ENCODE measurements at places on chromosomes 4 and X. TPM values are rescaled to one million over a fixed set of nuclear protein-coding genes. Genes with fewer than 3 reads are reported as not detected.
A peak's percentile ranks its signal among the peaks of the same experiment; 100 is the strongest.

GRCh38 chr4:67394879-67395278, 150.4 kb downstream of the CENPC start:
- H3K36me3 ChIP-seq = no peaks in the 10 kb centered on the region
- H3K4me1 ChIP-seq = peaks cover 7% of the 10 kb centered on the region
- H3K27ac ChIP-seq = no peak overlapping the region
- H3K27me3 ChIP-seq = peaks cover 18% of the 10 kb centered on the region
- H3K4me3 ChIP-seq = no peak overlapping the region
- no peak for DNase-seq

DNA sequence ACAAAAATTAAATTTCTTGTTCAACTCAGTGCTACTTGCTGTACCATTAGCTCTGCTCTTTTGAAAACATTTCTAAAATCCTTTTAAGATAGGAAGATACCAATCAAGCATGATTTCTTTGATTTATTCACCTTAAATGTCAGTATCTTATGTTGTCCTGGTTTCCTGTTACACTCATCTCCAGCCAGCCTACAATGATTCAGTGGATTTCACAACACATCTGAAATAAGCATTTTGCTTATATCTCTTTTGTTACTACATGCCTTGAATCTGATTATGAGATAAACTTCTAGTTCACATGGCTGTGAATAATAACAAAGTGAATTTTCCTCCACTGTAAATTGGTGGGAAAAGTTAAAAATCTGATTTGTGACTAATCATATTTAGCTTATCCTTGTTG, 112.5 kb upstream of the BMP3 start:
- H3K4me3 ChIP-seq = no peak overlapping the region
- DNase-seq = no peak
- peaks cover 25% of the 10 kb centered on the region for H3K27me3 ChIP-seq

GRCh38 chr4:108683479-108683878, 33.1 kb downstream of the OSTC start:
- no peaks in the 10 kb centered on the region for H3K36me3 ChIP-seq
- H3K4me3 ChIP-seq = no peak overlapping the region
- H3K27me3 ChIP-seq = no peaks in the 10 kb centered on the region
- H3K4me1 ChIP-seq = no peaks in the 10 kb centered on the region

DNA sequence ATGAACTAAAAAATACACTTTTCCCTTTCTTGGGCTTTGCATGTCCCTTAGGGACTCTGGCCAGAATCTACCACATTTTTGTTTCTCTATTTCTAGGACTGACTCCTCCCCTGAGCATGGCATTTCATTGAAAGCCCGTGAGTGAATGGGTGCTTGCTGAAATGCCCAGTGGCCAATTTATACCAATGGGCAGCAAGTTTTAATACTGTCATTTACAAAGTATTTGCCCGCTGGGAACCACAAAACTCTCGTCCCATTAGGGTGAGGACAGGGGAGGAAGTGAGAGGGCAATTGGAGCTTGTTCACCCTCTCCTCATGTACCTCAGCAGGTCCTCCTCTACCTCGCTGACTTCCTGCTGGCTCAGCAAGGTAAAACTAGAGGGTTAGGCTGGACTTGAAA, 1.1 kb downstream of the SRPX2 start:
- DNase-seq = no peak
- peak overlapping the region; percentile 77 for H3K27ac ChIP-seq
- peak overlapping the region; percentile 51 for H3K4me3 ChIP-seq
- no peaks in the 10 kb centered on the region for H3K36me3 ChIP-seq
- no peaks in the 10 kb centered on the region for H3K27me3 ChIP-seq
- peaks cover 67% of the 10 kb centered on the region for H3K4me1 ChIP-seq

- peaks cover 20% of the 10 kb centered on the region for H3K36me3 ChIP-seq
- H3K4me1 ChIP-seq = peaks cover 9% of the 10 kb centered on the region
- H3K4me3 ChIP-seq = no peak overlapping the region
- H3K27me3 ChIP-seq = no peaks in the 10 kb centered on the region
- H3K27ac ChIP-seq = no peak overlapping the region
- DNase-seq = no peak
Observed at GRCh38 chr4:26878794-26879391, 18.3 kb downstream of the STIM2 start.

DNA sequence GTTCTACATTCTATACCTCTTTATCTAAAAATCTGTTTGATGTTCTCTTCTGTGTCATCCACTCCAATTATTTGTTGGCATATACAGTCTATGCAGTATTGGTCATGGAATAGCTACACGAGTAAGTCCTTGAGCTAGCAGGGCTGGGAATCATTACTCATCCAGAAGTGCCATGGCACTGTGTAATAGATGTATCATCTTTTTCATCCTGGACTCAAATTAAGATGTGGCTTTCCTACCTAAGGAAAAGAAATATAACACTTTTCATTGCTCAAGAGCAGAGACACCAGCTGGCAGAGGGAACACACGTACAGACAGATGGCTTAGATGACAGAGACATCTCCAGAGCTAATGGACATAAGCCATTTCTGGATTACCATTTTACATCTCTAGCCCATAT, 159.8 kb downstream of the FAM13A start:
- peaks cover 41% of the 10 kb centered on the region for H3K36me3 ChIP-seq
- no peak for DNase-seq
- no peak overlapping the region for H3K27ac ChIP-seq

- H3K4me3 ChIP-seq = no peak overlapping the region
- no peaks in the 10 kb centered on the region for H3K27me3 ChIP-seq
- H3K4me1 ChIP-seq = peaks cover 24% of the 10 kb centered on the region
- no peak for DNase-seq
- no peaks in the 10 kb centered on the region for H3K36me3 ChIP-seq
- peak overlapping the region; percentile 81 for H3K27ac ChIP-seq
Observed at GRCh38 chrX:13248867-13249486, 70.9 kb downstream of the ATXN3L start.

GRCh38 chr4:29278585-29278984, 1441.6 kb upstream of the PCDH7 start:
- no peak overlapping the region for H3K4me3 ChIP-seq
- no peaks in the 10 kb centered on the region for H3K4me1 ChIP-seq
- no peak for DNase-seq
- H3K27ac ChIP-seq = no peak overlapping the region

GRCh38 chr4:123553279-123553678, 156.7 kb downstream of the SPRY1 start:
- peak overlapping the region; percentile 18 for H3K27ac ChIP-seq
- H3K36me3 ChIP-seq = peaks cover 3% of the 10 kb centered on the region
- H3K27me3 ChIP-seq = no peaks in the 10 kb centered on the region
- no peak for DNase-seq
- no peak overlapping the region for H3K4me3 ChIP-seq
- H3K4me1 ChIP-seq = peaks cover 48% of the 10 kb centered on the region

- no peaks in the 10 kb centered on the region for H3K36me3 ChIP-seq
- H3K27me3 ChIP-seq = peaks cover 1% of the 10 kb centered on the region
- no peak overlapping the region for H3K27ac ChIP-seq
- DNase-seq = no peak
- H3K4me1 ChIP-seq = peaks cover 16% of the 10 kb centered on the region
Observed at GRCh38 chr4:89531932-89532640, 224.5 kb upstream of the GPRIN3 start.

DNA sequence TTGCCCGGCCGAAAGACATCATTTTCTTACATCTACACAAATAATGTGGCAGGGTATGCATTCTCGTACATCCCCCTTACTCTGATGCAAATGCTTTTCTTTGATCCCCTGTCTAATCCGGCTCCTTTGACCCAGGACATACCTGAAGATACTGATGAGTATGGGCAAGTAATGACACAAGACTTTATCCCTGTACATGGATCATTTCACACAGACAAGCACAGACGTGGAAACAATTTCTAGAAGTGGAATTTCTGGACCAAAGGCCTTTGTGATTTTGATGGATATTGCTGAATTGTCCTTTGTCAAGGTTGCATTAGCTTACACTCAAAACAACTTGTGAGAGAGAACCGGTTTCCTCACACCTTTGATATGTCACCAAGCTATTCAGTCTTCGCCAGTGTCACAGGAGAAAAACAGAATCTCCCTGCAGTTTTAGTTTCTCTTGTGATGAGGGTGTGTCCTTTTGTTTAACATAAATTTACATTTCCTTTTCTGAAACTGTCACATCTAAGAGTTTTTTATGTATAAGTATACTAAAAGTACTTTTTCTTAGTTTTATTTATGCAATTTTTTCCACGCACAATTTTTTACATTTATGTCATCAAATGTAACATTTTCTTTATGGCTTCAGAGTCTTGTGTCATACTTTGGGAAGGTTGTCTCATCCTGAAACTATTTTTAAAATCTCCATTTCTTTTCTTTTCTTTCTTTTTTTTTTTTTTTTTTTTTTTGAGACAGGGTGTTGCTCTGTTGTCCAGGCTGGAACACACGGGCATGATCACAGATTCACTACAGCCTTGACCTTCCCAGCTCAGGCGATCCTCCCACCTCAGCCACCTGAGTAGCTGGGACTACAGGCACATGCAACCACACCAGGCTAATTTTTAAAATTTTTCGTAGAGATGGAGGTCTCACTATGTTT, 25.2 kb downstream of the RWDD4 start:
- no peak overlapping the region for H3K27ac ChIP-seq
- H3K36me3 ChIP-seq = no peaks in the 10 kb centered on the region
- DNase-seq = no peak
- H3K4me1 ChIP-seq = peaks cover 9% of the 10 kb centered on the region
- H3K27me3 ChIP-seq = peaks cover 4% of the 10 kb centered on the region

GRCh38 chr4:56241500-56241899, 145.8 kb downstream of the AASDH start:
- H3K27me3 ChIP-seq = no peaks in the 10 kb centered on the region
- H3K27ac ChIP-seq = peak overlapping the region; percentile 4

DNA sequence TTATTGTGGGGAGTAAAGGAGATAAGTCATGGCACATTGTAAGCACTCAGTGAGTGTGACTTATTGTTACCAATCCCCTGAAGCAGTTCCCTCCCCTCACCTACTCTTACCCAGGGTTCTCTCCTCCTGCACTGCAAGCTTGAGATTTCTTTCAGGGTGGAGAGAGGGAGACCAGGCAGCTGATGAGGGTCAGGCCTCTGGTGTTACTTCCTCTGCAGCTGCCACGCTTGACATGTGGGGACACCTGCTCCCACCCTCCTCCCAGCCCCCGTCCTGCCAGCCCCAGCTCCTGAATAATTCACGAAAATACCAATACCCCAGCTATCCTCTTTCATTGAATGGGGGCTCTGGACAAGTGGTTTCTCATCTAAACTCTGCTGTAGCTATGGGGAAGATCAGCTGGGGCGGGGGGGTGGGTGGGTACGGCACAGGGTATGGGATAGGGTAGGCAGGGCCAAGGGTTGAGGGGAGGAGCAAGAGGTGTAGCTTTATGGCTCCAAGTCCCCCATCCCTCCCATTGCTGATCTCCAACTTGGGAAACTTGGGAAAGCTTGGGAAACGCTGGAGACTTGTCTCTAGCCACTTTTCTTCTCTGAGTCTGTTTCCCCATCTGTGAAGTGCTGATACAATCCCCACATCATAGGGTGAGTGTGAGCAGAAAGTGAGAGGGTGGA, 148.5 kb upstream of the PJA1 start:
- H3K27me3 ChIP-seq = no peaks in the 10 kb centered on the region
- no peaks in the 10 kb centered on the region for H3K36me3 ChIP-seq
- no peak overlapping the region for H3K4me3 ChIP-seq
- no peak overlapping the region for H3K27ac ChIP-seq
- no peak for DNase-seq

DNA sequence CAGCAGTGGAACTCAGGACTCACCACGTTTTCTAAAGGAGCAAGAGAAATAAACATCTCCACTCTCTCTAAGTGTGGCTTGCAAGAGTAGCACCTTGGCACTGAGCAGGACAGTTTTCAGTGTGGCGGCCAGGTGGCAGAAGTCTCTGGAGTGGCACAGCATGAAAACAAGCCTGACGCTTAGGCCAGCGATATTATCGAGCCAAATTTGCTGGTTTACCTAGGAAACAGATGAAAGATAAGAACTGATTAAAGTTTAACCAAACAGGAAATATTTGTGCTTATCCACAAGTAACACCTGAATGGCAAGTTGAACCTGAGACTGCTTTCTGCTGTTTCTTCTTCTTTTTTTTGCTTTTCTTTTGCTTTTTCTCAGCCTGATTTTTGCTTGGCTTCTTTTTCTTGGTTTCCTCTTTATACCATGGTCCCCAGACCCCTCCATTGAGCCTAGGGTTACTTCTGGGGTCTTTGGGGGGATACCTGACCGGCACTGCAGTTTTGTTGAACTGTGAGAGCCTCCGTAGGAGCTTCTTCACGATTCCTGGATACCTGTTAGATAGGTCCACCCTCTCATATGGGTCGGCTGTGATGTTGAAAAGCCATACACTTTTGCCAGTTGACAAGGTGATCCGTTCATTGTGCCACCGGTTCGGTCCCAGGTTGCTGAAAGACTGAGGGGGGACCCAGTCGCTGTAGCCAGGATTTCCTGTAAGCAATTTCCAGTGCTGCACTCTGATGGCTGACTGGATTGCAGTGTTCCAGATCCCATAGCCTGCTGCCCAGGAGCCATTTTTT, 77.3 kb downstream of the ARSJ start:
- no peak overlapping the region for H3K27ac ChIP-seq
- H3K36me3 ChIP-seq = no peaks in the 10 kb centered on the region
- no peaks in the 10 kb centered on the region for H3K27me3 ChIP-seq

DNA sequence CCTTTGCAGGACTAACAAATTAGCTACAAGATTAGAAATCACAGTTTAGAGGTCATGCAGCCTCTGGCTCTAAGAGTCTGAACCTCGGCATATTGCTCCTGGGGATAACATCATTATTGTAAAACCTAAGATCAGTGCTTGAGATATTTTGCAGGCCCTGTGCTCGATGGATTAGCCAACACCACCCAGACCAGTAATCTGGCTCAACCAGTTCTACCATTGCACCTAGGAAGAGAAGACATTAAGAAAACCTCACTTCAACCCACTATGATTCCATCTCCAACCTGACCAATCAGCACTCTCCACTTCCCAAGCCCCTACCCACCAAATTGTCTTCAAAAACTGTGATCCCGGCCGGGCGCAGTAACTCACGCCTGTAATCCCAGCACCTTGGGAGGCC, 43.6 kb downstream of the WFS1 start:
- H3K36me3 ChIP-seq = peaks cover 1% of the 10 kb centered on the region
- no peak overlapping the region for H3K27ac ChIP-seq
- no peak overlapping the region for H3K4me3 ChIP-seq
- DNase-seq = no peak
- peaks cover 16% of the 10 kb centered on the region for H3K27me3 ChIP-seq
- H3K4me1 ChIP-seq = peaks cover 11% of the 10 kb centered on the region

DNA sequence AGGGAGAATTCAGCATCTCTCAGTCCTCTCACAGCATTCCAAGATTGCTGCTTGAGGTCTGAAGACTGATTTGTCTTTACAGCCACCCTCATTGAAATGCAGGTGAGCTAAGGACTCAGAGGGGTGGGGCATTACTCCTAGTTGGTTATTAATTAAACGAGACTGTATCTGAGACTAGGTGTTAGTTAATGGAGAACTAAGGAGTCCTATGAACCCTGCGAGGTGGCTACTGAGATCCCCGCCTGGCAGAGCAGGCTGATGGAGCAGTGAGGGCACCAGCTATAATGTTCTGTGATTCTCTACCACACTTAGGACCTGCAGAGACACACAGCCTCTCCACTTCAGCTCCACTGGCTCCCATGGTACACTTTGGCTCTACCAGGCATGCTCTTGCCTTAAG, 215.3 kb downstream of the MID1IP1 start:
- no peak for DNase-seq
- H3K27me3 ChIP-seq = no peaks in the 10 kb centered on the region
- no peak overlapping the region for H3K27ac ChIP-seq

Gene PALLD
- 153 TPM for total RNA-seq

Gene RIPPLY1
- total RNA-seq = not detected

Gene FAM241A
- total RNA-seq = 0.20 TPM

Gene SAGE1
- not detected for total RNA-seq

Gene ETDA
- not detected for total RNA-seq

All from mesothelial cell of epicardium (in vitro differentiated cells).